ENCODE measurements at places on chromosomes 5 and 9.

DNA sequence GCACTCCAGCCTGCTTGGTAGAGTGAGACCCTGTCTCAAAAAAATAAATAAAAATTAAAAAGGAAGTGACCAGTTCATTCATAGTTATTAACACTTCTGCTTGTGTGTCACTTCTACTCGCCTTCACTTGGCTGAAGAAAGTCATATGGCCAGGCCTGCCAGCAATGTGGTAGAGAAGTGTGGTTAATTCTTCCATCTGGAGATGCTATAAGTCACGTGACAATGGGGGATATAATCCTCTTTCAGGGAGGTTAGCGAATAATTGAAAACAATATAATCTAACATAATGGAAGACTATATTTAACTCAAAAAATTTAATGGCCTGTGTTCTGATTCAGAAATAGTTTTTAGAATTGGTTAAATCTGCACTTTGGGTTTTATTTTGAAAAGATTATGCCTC lies 305.6 kb downstream of the DOCK8 start:
- no peak for DNase-seq

DNA sequence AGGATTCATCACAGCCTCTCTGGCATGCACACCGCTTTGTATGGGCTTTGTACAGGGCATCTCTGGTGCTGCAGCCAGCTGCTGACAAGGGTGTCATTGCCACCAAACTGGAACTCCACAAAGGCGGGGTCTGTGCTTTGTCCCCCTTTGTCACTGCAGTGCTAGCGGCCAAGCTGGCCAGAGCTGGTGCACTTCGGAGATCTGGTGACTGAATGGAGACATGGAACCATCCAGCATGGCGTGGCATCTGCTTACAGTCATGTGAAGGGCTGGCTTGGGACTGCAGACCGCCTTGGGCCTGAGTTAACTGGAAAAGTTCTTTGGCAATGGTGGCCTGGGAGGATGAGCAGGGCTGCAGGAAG lies 18.7 kb upstream of the COL5A1 start:
- no peak for DNase-seq

DNA sequence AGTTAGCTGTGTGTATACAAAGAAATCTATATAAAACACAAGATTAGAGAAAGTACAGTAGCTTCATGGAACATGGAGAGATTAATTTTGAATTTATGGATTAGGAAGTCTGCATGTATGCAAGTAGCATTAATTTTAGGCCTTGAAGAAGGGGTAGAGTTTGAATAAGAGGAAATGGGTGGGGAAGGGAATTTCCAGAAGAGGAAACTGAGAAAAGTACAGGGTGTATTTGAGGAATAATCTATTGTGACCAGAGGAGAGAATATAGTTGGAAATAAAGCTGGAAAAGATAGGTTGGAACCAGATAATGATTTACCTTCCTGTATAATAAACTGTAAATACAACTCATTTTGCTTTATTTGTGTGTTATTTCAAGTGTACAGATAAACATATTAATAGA lies 53.6 kb downstream of the CWC27 start:
- no peak for DNase-seq

DNA sequence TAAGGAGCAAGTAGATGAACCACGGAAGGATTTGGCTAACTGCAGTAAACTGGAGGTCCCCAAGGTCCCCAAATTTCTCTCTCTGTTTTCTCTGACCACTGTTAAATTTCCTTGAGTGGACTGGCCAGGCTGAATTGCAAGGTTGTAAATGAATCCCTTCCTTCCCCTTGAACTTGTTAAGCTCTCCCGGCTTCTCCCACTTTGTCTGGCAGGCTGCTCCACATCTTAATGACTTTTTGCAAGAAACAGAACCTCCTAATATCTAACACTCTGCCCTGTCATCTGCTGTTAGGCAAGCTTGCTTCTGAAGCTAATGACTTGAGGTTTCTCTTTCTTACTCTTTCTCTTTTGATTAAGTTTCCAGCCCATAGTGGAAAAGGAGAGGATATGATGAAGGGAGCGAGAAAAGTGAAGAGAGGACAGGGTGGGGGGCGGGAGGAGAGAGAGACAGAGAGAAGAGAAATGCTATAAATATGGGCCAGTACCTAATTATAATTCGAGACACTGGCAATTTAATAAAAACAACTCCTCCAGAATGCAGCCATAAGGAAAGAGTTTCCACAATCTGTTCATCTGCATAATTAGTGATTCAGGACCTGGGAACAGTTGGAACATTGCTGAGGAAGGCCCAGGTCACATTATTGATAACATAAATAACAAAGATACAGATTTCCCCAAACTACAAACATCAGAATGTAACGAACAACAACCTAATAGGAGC lies 437.3 kb upstream of the MPDZ start:
- DNase-seq: no peak

- DNase-seq: no peak
These were observed 111.4 kb downstream of the LHX2 start for GRCh38 chr9:124122813-124123462.
